CD4-positive, alpha-beta T cell treated with Interleukin-15 for 4 hours (primary cell): ENCODE measurements at places on chromosomes 16 and 17.
A peak's percentile ranks its signal among the peaks of the same experiment; 100 is the strongest.

DNA sequence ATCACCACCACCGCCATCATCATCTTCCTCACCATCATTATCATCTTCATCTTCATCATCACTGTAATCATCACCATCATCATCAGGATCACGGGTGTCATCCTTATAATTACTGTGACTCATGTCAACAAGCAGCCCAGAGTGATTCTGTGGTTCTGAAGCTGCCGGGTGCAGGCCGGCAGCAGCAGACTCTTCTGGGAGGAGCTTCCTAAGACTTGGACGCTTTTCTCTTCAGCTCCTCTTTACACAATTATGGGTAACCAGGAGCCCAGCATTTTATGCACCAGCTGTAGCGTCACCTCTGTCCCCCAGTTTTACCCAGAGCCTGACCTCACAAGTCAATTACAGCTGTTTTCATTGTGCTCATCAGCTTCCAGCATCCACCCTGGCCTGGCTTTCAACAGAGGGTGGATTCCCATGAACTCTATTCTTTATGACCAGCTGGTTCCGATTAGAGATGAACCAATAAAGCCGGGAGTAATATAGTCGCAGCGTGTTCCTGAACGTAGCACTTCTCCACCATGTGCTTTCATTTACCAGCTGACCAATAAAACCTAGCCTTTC is 275.8 kb downstream of the FOXL1 start:
- DNase-seq, result no peak

- no peak for DNase-seq
Measured at GRCh38 chr17:48613862-48614694, 1.0 kb downstream of the HOXB8 start.

DNA sequence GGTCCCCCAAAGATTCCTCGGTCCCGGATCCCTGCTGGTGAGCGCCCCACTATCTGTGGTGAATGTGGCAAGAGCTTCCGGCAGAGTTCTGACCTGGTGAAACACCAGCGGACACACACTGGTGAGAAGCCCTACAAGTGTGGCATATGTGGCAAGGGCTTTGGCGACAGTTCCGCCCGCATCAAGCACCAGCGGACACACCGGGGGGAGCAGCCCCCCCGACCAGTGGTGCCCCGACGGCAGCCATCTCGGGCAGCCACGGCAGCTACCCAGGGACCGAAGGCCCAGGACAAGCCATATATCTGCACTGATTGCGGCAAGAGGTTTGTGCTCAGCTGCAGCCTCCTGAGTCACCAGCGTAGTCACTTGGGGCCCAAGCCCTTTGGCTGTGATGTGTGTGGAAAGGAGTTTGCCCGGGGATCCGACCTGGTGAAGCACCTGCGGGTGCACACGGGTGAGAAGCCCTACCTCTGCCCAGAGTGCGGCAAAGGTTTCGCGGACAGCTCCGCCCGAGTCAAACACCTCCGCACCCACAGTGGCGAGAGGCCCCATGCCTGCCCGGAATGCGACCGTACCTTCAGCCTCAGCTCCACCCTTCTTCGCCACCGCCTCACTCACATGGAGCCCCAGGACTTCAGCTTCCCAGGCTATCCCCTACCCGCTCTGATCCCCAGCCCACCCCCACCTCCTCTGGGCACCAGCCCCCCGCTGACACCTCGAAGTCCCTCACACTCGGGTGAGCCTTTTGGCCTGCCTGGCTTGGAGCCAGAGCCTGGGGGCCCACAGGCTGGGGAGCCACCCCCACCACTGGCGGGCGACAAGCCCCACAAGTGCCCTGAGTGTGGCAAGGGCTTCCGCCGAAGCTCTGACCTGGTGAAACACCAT is 2.8 kb downstream of the ZNF48 start:
- DNase-seq, result no peak

DNA sequence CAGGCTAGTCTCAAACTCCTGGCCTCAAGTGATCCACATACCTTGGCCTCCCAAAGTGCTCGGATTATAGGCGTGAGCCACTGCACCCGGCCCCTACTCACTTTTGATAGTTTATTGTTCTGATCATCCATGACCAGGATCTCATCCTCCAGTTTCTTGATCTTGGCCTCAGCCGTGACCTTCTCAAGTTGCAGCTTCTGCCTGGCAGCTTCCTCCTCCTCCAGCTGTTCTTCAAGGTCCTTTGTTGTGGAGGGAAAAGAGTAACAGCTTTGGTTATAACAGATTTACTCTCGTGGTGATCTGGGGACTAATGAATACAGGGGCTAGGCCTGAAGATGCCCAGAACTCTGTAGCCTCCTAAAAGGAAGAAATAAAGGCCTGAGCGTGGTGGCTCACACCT is 89.9 kb downstream of the NDE1 start:
- DNase-seq, result no peak

GRCh38 chr17:74528491-74529199 is 2.6 kb downstream of the CD300LB start:
- no peak for DNase-seq

- DNase-seq, result peak; percentile 19
Measured at GRCh38 chr17:81513753-81514488, 1.3 kb upstream of the ACTG1 start.

DNA sequence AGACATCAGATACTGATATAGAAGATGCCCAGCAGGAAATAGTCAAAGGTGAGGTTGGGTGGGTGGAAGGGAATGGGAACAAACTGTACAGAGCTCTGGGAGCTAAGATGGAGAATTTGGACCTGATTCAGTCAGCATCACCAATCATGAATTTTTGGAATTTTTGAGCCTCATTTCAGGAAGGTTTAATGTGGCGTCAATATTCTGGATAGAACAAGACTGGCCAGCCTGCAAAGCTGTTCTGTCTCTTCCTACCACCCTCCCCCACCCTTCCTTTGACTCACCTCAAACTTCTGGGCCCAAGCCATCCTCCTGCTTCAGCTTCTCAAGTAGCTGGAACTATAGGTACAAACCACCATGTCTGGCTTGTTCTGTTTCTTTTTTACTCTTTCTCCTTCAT is 32.6 kb downstream of the CTCF start:
- no peak for DNase-seq

GRCh38 chr17:79212149-79213087 is 137.8 kb downstream of the ENGASE start:
- no peak for DNase-seq

- DNase-seq, result no peak
Measured at GRCh38 chr17:604115-604450, 110.6 kb downstream of the VPS53 start.

- no peak for DNase-seq
Measured at GRCh38 chr17:63843910-63844677, 1.6 kb upstream of the SMARCD2 start.

GRCh38 chr17:7280519-7281073 is 922 bp upstream of the SLC2A4 start:
- DNase-seq, result peak; percentile 87

GRCh38 chr17:7915179-7915610 is 894 bp downstream of the RNF227 start:
- no peak for DNase-seq

DNA sequence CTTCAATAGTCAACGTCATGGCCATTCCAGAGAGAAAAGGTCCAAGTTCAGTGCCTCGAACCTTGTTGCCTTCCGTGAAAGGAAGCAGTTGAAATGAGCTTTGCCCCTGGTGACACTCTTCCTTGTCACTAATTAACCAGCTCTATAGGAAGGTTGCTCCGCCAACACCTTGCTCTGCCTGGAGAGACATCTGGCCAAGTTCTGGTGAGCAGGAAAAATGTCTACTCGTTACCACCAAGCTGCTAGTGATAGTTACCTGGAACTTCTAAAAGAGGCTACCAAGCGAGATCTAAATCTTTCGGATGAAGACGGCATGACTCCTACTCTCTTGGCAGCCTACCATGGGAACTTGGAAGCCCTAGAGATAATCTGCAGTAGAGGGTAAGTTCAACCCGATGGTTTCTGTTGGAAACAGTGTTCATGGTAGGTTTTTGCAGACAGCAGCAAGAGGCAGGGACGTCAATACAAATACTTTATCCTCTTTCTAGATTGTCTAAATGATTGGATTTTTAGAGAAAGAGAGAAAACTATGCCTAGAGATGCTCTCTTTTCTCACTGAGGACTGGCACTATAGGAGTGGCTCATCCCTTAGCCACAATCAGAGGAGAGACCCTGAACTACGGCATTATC is at the start of gene ANKS4B:
TSS of gene ANKS4B (plus strand) at position 179 of the 630 bp plus-strand sequence. CDS start at position 218, 39 bp downstream.
- DNase-seq, result no peak

DNA sequence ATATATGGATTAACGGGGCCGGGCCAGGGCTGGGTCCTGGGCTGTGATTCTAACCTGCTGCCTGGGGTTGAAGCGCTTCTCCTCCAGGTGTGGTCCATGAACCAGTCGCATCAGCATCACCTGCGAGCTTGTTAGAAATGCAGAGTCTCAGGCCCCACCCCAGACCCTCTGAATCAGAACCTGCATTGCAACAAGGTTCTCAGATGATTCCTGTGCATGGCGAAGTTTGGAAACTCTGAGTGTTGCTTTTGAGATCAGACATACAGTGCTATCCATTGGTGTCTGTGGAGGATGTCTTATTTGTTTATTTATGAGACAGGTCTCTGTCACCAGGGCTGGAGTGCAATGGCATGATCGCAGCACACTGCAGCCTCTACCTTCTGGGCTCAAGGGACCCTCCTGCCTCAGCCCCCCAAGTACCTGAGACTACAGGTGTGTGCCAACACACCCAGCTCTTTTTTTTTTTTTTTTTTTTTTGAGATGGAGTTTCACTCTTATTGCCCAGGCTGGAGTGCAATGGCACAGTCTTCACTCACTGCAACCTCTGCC is 99.8 kb downstream of the PITPNC1 start:
- no peak for DNase-seq

DNA sequence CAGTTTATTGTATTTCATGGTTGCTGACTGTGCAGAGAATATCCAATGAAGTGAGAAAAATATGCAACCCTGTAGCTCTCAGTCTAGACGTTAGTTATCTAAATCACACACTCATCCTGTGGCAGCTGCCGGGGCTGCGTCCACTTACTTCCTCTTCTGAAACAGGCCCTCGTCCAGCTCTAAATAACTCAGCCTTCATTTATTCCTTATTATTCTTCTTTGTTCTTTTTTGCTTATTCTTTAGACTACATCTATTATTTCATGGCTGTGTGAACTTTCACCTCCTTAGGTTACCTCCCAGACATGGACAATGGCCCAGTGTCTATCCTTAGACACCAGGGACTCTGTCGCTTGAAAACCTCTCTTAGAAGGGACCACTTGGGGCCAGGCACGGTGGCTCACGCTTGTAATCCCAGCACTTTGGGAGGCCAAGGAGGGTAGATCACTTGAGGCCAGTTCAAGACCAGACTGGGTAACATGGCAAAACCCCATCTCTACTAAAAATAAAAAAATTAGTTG is 3.4 kb upstream of the THUMPD1 start:
- DNase-seq, result no peak

- no peak for DNase-seq
Measured at GRCh38 chr17:46958041-46958591, 20.9 kb downstream of the RPRML start.

DNA sequence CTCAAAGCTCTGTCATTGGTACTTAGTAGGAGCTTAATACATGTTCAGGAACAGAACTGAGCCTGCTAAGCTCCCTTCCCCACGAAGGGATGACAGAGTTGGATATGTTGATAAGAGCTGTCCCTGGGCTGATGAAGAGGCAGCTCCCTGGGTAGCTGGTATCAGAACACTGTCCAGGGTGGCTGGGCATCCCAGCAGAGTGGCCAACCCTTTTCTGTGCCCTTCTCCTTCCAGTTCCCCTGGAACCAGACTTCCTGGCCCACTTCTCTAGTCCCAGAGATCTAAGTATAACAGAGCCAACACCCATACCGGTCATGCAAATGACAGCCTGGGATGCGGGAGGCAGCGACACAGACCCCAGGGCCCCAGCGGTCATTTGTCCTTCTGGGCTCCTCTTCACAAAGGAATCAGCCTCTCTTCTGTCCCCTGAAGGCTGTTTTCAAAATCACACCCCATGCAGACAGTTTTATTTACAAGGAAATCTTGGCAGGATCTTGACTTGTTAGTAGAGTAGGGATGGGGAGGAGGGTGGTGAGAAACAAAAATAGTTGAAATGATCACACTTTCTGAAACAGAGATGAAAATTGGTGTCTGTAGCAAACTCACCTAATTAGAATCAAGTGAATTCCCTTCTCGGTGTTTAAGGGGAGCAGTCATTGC is 1.4 kb upstream of the RHBDL3 start:
- no peak for DNase-seq

GRCh38 chr17:11404431-11405276 is 163.6 kb downstream of the SHISA6 start:
- no peak for DNase-seq

DNA sequence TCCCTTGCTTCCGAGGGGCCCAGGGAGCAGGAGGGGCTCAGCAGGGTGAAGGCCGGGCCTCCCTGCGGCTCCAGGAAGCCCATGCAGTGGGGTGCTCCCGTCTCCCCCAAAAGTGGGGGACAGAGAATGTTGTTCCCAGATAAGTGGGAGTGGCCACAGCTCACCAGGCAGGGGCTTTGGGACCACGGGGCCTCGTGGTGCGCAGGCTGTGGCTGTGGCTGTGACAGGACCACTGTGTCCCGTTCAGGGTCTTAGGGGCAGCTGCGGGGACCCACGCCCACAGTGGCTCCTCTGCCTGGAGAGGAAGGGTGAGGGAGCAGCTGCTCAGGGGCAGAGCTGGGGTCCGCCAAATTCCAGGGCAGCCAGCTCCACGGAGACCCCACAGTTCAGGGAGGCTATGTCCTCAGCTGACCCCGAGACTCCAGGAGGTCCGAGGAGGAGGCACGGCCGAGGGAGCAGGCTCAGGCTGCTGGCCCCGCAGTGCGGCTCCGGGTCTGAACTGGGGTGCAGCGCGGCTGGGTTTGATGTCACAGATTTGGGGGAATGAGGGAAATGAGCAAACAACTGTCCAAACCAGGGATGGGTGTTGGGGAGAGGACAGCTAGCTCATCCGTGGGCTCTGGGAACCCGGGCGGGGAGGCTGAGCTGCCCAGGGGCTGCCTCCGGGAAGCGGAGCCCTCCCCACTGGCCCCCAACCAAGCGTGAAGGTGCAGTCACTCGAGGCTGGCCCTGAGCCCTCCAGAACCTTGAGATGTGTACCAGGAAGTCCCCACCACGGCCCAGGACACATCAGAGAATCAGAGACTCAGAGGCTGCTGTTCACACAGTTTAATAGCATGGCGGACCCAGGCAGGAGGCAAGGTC is 23.4 kb downstream of the TPSD1 start:
- DNase-seq, result no peak

DNA sequence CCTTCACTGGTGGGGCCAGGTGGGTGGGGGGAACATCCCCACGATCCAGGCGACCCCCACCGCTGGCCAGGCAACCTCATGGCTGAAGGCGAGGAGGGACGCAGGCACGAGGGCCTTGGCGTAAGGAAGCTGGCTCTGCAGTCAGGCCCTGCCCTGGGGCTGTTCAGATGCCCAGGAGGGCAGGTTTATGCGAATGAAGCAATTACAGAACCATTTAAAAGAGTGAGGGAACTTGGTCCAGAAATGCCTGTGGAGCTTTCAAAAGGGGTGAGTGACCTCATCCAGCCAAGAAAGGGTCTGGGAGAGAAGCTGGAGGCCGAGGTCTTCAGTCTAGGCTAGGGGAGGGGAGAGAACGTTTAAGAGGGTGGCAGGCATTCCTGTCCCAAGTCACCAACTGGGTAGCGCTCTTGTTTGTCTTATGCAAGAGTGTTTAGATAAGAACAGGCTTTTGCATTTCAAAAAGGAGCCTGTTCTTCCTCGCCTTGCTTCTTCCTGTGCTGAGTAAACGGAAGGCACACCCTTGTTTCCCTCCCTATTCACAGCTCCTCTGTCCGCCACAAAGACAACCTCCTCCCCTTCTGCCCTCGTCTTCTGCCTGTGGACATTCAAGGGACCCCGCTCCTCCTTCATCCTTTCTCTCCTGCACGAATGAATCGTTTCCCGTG is 183.5 kb upstream of the SDK2 start:
- DNase-seq, result peak; percentile 24

- DNase-seq, result no peak
Measured at GRCh38 chr17:55278173-55278961, 13.6 kb downstream of the HLF start.

GRCh38 chr16:74695450-74696422 is 4.9 kb downstream of the MLKL start:
- DNase-seq, result peak; percentile 76
